ENCODE measurements at places on chromosomes 1 and 21.

- no peak for DNase-seq
Observed at GRCh38 chr1:228490120-228491078, 3.2 kb downstream of the RNF187 start.

DNA sequence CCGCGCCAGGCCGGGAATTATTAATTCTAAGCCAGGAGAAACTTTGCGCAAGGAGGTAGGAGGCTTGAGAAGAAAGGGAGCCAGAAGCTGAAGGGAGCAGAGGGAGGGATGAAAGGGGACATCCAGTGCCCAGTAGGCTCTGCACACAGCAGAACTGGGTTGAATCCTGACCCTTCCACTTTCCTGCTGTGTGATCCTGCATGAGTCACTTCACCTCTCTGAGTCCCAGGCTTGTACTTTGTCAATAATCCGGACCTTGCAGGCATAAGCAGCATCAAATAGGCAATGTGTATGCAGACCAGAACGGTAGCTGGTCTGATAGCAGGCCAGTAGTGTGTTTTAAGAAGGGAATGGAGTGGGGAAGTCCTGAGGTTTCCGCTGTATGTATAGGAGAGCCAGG, 25.5 kb upstream of the EPB41 start:
- no peak for DNase-seq

DNA sequence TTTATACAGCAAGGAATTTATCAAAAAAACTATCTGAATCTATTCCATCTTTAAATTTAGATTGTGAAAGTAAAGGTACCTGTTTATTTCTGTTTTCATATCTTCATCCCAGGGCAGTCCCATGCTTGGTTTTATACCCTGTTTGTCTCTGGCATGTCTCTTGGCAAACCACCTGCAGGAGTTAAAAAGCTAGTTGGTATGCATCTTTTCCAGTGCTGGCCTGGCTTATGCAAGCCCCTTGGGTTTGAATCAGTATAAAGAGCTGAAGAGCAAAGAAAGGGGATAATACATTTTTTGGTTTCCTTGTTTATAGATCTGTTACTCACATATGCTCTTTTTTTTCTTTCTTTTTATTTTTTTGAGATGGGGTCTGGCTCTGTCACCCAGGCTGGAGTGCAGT, 37.8 kb downstream of the LRRC8C start:
- DNase-seq = no peak

DNA sequence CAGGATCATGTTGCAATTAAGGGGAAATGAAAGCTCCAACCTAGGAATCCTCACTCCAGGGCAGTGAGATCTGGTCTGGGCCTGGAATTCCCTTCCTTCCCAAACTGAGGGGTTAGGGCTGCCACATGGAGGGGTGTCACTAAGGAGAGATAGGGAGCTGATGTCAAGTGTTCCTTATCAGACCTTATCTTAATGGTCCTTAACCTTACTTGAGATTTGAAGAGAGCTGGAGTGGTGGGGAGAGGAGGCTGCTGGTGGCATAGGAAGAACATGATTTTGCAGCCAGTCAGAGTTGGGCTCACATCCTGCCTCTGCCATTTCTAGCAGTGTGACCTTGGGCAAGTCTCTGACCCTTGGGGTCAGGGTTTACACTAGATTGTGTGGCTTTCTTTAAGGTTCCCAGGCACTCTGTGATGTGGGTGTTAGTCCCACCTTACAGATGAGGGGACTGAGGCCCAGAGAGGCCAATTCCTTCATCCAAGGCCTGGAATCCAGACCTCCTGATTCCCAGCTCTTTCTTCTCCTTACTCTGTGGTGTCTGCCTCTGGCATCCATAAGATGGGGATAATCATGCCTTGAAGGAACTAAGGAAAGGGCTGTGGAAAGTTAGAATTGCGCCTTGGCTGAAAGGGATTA, 56.3 kb upstream of the SYNC start:
- DNase-seq = no peak

DNA sequence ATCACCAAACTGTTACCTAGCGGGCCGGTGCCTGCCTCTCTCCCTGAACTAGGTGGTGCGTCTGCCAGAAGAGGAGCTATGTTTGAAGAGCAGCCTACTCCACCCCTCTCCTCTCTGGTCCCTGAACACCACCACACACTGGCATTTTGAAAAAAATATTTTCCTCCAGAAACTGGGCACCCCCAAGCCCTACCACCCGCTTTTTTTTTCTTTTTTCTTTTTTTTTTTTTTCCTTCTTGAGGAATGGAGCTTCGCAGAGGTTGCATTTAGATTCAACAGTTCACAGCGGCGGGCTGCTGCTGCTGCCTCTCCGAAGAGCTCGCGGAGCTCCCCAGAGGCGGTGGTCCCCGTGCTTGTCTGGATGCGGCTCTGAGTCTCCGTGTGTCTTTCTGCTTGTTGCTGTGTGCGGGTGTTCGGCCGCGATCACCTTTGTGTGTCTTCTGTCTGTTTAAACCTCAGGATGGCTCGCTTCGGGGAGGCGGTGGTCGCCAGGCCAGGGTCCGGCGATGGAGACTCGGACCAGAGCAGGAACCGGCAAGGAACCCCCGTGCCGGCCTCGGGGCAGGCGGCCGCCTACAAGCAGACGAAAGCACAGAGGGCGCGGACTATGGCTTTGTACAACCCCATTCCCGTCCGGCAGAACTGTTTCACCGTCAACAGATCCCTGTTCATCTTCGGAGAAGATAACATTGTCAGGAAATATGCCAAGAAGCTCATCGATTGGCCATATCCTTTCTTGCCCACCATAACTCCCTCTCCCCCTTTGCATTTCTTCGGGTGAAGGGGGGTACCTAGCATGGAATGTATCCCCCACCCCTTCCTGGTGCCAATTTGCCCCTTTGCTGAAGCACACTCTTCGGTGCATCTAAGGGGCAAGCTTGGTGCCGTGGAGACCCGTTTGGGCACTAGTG, at the start of gene CACNA1E:
Gene CACNA1E (plus strand): TSS at position 233 of the 911 bp plus-strand sequence. CDS start 228 bp downstream, at position 461.
- no peak for DNase-seq

DNA sequence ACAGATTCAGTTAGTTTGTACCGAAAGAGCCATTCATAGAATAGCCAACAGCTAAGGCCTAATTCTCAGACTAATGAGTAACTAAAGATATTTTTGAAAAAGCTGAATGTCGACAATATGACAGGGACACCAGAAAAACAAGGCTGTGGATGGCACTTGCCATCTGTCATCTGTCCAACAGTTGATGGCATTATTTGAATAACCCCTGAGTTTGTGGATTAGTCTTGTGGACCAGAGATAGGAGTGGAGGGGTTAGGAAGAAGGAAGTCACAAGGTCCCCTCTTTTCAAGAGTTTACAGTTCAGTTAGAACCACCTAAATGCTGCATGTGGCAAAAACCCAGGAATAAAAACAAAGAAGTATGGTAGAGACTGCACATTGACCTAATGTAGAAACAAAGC, 356.5 kb upstream of the DUSP10 start:
- no peak for DNase-seq

DNA sequence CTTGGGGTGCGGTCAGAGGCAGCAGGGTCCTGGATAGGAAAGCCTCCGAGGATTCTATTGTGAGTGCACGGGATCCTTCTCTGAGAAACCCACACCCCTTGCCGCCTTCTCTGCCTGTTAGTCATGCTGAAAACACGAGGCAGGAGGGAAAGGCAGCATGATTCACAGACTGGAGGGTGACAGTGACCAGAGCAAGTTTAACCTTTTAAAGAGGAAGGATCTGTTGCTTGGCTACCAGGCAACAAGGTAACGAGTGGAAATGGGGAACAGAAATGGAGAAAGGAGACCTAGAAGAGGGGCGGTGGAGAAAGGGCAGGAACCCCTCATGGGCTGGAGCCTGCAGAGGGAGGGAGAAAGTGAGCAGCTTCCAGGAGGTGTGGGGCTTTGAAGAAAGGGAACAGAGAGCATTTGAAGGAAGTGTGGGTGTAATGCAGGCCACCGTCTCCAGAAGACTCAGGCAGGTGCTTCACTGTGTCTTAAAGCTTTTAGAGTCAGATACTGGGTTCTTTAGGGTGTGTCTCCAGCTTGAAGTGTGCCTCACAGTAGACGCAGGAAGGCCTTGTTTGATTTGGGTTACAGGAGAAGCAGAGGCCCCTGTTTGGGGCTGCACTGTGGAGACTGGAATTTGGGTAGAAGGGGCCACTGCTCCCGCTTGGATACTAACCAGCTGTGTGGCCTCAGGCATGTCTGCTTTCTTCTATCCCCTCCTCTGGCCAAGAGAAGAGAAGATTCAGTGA, 19.1 kb downstream of the OPTC start:
- DNase-seq = no peak

- no peak for DNase-seq
Observed at GRCh38 chr1:246790364-246790763, 66.2 kb downstream of the SCCPDH start.

GRCh38 chr1:3084154-3084553, 15.2 kb downstream of the PRDM16 start:
- DNase-seq = no peak

DNA sequence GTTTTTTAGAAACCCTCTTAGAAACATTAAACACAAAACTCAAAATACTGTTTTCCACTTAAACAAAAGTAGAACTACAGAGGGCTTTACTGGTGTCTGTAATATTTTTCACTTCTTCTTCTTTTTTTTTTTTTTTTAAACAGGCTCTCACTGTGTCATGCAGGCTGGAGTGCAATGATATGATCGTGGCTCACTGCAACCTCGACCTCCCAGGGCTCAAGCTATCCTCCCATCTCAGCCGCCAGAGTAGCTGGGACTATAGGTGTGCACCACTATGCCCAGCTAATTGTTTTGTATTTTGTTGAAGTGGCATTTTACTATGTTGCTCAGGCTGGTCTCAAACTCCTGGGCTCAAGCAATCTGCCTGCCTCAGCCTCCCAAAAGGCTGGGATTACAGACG, 194.8 kb downstream of the DAB1 start:
- no peak for DNase-seq

DNA sequence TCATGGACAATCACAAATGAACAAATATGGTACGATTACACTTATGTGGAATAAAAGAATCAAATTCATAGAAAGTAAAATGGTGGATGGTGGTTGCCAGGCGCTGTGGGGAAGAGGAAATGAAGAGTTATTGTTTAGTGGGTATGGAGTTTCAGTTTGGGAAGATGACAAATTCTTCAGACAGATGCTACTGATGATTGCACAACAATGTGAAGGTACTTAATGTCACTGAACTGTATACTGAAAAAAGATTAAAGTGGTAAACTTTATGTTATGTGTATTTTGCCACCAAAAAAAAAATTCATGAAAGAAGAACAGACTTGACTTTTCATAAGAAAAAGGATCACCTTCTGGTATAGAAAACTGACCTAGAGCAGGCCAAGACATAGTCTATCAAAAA, 745.6 kb upstream of the CXADR start:
- DNase-seq = no peak

DNA sequence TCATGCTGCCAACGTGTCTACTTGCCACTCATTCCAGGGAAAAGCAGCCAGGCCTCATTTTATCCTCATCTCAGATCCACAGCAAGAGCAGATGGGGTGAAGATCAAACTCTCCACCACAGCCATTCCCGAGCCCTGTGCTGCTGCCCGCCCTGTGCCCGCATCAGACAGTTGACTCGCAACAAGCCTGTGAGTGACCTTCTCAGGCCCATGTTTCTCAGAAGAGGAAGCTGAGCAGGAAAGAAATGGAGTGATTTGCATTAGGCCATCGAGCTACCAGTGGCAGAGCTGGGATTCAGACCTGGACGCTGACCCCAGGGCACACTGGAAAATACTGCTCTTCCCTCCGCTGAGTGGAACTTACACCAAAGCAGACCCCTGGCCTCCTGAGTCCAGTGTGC, 1.2 kb downstream of the CNR2 start:
- no peak for DNase-seq
